ENCODE measurements at places on chromosomes 7 and 10.

- DNase-seq: no peak
Observed at GRCh38 chr10:112895292-112895691, 54.8 kb upstream of the TCF7L2 start.

DNA sequence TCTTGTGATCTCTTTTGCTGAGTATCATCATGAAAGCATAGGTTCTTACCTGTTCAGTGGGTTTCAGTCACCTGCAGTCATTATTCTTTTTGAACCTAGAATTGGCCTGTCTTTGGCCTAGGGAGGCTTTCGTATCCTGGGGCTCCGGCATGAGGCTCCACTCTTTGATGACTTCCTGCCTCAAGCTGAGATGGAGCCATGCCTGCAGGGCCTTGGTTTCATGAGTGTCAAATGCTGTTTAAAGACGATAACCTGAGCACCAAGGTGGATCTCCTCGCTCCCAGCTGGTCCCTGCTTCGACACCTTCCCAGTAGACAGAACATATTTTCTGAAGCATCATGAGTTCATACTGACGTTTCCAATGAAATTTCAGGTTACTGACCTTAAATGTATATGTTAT is 597.8 kb upstream of the FOXK1 start:
- DNase-seq: no peak

DNA sequence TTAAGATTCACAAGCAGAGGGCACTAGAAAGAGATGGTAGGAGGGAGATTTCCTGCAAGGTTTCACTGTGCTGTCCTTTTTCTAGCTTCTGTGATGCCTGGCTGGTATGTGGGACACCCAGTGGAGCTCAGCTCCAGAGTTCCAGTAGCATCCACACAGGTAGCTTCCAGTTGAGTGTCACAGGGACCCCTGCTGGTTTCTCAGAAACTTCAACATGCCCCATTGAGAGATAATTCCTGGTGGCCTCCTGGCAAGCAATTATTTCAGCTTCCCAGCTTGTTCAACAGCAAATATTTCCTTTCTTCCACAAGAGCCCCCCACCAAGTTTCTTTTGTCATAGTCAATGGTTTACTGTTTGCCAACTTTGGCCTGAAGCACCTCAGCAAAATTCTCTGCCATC is 858.7 kb downstream of the REEP3 start:
- DNase-seq: no peak

DNA sequence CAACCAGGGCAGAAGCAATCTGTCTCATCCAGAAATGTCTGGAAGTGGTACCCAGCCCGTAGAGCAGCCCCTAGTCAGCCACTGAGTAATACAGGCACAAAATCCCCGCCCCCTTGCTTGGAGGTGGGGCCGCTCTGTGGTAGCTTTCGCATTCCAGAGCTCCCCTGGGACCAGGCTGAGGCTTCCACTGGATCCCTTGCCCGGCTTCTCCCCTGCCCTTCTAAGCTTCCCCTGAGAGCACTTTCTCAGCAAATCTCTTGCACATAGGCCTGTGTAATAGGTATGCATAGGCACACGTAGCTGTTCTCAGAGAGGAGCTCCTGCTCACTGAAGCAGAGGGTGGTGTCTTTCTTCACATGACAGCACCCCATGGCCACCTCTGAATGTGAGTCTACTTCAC is 144.2 kb downstream of the BMS1 start:
- peak; percentile 65 for DNase-seq
